AG09319 (cell line): ENCODE measurements at places on chromosomes 4 and X.

DNA sequence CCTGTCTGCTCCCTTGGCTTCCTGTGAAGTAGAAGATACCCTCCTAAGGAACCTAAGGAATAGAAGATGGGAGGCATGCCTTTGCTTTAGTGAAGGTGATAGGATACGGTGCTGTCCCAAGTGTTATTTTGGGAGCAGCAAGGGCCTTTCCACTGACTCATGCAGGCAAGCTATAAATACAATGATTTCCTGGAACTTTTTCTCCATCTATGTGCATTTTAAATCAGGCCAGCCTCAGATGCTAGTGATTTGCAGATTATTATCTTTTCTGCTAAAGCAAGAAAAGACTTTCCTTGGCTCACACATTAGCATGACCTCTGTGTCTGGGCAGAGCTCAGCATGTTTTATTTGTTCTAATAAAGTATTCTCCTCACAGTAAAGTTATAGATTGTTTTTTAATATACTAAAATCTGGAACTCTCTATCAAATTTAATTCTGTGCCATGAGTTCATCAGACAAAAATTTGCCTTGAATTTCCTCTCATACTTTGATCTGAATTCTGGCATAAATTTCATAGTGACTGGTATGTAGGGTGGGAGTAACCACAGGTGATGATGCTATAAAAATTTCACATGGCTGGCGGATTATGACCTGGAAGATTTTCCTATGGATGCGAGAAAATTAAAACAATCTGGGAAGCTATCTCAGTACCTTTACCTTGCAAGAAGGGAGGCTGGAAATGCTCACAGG lies 131.7 kb downstream of the REPS2 start:
- peak; percentile 10 for DNase-seq

DNA sequence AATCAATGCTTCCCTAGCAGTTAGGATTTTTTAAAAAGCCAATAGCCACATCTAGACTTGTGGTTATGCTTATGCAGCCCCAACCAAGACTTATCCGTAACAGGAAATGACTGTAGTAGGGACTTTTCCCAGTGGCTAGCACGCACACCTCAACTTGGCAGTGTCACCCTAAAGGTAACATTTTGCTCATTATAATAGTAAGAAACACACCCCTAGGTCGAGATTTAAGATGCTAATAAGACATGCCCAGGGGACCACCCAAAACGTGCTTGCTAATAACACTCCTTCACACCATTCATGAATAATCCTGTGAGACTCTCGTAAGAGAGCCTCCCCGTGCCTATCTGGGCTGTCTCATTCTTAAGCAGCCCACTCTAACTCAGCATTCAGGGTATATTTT lies 195.3 kb downstream of the CHIC1 start:
- no peak for DNase-seq

DNA sequence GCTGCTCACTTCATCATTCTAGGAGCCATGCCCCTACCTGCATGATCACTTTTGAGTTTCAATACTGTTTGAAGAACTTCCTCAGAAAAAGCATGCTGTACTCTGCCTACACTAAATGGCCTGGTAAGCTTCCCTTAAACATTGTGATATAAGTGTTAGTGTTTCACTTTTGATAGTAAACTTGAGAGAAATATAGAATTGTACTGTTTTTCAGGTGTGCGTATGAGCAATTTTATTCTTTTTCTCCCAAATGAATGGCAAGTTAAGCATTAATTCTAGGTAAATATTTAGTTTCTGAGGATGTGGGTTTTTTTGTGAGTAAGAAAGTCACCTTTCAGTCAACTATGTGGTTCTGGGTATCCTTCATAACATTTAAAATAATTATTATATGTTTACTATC lies 484.5 kb downstream of the IL15 start:
- no peak for DNase-seq

DNA sequence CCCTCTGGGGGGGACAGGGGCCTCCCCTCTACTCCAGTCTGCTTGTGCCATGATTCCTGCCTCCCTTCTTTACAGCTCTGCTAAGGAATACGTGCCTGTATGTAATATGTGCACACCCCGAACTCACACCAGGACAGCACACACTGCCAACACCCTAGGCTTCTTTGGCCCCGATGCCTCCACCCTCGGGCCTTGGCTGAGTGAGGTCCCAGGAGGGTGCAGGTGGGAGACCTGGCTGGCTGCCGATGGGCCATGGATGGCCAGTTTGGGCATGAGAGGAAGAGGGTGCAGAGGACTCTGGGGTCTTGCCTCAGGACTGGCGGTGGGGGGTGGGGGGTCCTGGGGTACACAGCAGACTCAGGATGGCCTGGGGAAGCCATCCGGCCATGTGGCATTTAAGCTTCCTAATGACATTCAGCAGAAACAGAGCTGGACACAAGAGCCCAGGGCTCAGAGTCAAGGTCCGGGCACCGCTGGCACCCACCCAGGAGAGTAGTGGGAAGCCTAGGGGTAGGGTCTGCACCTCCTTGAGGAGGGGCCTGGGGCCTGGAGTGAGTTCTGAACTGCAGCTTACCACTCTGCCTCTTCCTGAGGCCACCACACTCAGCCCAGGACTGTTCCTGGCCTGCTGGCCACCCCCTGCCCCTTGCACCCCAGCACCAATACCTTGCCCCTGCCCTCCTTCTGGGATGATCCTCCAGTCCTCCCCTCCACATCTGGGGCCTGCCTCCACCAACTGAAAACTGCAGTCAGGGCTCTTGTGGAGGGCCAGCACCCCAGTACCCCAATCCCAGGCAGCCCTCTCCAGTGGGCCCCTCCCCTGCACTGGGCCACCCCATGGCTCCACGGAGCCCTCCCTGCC lies 2.1 kb upstream of the PCGF3 start:
- no peak for DNase-seq

GRCh38 chrX:20217906-20218305 lies 48.8 kb downstream of the RPS6KA3 start:
- DNase-seq: no peak
